ENCODE measurements at places on chromosomes 4 and X. TPM values are rescaled to one million over a fixed set of nuclear protein-coding genes. Genes with fewer than 3 reads are reported as not detected.

Gene STPG2
- polyA plus RNA-seq, result 0.03 TPM

Gene GATA1
- polyA plus RNA-seq, result 0.34 TPM

Gene SYTL5
- 0.22 TPM for polyA plus RNA-seq

Gene FAM47A
- polyA plus RNA-seq, result not detected

Gene STBD1
- 22.5 TPM for polyA plus RNA-seq
